Tongue (tissue), 3 donors: ENCODE measurements at places on chromosomes 11 and 22.

GRCh38 chr22:43399338-43399979 is 12.4 kb upstream of the MPPED1 start:
- DNase-seq, result no peak

GRCh38 chr11:64204464-64204989 is 2.0 kb upstream of the FERMT3 start:
- peak; percentile 97 for DNase-seq

DNA sequence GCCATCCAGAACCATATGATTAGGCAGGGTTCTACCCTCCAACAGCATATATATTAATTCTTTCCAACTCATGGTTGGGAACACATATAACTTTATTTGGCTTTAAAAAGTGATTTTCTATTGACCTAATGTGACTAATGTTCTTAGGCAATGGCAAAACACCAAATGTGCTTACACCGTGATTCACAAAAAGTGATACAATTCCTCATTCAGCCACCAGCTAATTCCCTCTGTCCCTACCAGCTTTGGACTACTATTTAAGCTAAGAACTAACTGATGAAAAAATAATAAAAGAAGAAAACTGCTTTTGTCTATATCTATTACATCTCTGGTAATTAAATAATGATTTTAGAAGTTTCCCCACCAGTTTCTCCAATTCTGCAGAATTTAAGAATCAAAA is 4.7 kb downstream of the CTSC start:
- no peak for DNase-seq

- DNase-seq, result no peak
These were observed 111.0 kb upstream of the APOA1 start for GRCh38 chr11:116948391-116948790.

GRCh38 chr11:72580642-72580950 is 93.6 kb downstream of the PDE2A start:
- DNase-seq, result no peak

DNA sequence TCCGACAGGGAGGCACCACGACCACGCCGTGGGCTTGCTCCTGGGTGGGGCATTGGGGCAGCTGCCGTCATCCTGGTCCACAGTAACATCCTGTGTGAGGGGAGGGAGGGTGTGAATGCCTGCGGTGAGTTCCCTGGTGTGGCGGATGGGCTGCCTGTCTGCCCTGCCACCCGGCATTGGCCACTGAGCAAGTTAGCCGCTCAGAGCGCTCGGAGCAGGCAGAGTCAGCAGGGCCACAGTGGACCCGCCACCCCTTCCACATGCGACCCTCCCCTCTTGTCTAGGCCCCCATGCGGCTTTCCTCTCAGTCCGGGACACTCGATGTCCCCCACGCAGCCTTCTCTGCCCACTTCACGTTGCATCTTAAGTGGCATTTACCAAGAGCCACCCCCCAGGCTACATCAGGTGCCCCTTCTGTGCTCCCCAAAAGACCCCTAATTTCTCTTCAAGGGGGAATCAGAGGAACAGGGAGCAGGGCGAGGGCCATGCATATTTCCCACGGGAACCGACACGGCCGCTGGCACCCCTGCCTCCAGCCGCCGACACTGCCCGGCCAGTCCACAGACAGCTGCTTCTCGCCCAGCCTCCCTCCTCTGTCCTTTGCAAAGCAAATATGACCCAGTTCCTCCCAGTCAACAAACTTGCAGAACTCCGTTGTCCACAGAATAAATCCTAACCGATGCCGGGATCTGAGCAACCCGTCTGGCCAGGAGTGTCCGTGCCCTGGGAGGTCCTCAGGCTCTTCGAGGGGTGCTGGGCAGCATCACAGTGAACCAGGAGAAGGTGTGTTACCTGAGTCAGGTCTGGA is 1482.1 kb downstream of the TBC1D22A start:
- no peak for DNase-seq

GRCh38 chr22:22044153-22044552 is 61.6 kb upstream of the TOP3B start:
- no peak for DNase-seq

- DNase-seq, result no peak
These were observed 23.9 kb downstream of the KDM4D start for GRCh38 chr11:94997437-94997836.

DNA sequence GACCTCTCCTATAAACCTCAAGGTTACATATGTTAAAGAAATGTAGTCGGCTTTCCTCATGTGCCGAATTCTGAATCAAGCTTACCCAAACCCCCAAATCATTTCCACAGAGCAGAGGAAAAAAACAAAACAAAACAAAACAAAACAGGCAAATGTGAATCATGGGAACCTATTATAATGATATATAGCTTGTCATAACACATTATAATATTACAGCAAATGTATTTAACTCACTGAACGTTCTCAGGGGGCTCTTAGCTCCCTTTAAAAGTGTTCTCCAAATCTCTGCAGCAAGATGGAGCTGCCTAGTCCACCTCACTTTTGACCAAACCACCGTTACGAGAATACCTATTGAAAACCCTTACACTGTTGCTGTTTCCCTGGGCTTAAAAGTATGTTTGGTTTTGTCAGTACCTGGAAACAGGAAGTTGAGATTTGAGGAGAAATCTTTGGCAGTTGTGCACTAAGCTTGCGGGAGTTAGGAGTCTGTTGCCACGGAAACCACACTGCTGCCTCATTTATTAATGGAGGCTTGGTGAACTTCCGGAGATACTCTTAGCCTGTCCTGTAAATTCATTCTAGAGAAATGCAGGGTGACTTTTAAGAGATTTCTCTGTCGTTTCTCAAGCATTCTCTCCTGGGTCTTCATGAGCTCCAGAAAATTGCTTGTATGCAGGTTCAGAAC is 167.0 kb upstream of the RASSF10 start:
- DNase-seq, result peak; percentile 83

DNA sequence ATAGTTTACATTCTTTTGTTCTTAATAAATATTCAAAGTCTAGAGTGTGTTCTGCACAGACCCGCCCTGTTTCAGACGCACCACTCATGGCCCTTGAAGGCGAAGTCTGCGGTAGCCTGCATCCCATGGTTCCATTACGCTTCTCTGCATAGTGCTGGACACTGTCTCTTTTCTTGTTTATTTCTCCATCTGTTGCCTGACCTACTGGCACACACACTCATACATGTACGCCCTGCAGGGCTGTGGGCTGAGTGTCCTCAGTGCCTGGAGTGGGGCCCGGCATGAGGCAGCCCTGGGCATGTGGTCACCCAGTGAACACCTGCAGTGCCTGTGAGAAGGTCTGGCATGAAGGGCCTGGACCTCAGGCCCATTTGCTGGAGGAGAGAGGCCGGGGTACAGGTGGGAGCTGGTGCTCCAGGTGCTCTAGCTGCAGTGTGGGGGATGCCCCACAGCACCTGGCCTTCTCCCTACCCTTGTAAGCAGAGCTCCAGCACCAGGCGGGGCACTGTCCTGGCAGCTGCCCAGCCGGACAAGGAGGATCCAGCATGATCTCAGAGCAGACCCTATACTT is 404.1 kb downstream of the TBC1D22A start:
- no peak for DNase-seq

GRCh38 chr22:19851291-19852176 is 3.1 kb downstream of the GNB1L start:
- DNase-seq, result no peak

- DNase-seq, result no peak
These were observed 165.0 kb downstream of the BRD1 start for GRCh38 chr22:49662681-49663080.

DNA sequence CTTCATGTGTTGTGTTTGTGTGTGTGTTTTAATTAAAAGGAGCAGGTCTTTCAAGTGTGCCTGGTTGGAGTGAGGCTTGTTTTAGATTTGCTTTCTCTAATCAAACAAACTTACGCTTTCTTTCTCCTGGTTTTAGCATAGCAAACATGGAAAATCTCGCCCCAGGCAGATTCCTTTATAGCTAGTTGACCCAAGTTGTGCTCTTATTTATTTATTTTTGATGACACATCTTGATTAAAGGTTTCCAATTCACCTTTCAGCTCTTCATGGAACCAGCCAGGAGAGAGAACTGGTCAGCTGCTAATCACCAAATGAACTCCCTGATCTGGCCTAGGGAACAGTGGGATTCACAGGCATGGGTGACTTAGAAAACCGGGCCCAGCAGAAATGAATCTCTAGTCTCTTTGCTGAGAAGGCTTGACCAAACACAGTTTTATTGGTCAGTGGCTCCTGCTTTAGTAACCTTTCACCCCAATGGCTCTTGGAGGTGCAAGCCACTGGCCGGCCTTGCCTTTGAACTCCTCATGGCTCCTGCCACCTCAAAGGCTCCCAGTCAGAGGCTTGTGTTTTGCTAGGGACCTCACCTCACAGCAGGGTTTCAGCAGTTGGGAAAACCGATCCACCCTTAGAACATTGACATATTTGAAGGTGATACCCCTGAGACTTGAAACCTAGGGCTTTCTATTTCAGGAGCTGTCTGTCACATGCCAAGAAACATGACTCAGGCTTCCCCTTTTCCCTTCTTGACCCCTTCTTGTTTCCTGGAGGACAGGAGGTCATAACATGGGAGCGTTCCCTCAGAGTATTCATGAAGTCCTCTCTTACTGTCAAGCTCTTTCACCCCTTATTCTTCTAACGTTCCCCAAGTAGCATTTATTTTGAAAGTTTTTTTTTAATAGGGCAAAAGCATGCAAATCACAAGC is 48.8 kb downstream of the EXT2 start:
- DNase-seq, result no peak

DNA sequence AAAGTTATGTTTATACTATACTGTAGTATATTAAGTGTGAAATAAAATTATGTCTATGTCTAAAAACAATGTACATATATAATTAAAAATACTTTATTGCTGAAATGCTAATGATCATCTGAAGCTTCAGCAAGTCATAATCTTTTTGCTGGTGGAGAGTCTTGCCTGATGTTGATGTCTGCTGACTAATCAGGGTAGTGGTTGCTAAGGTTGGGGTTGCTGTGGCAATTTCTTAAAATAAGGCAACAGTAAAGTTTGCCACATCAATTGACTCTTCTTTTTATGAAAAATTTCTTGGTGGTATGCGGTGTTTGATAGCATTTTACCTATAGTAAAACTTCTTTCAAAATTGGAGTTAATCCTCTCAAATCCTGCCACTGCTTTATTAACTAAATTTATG is 21.4 kb downstream of the INSC start:
- DNase-seq, result no peak

- no peak for DNase-seq
These were observed 32.3 kb upstream of the ME3 start for GRCh38 chr11:86704710-86705109.

DNA sequence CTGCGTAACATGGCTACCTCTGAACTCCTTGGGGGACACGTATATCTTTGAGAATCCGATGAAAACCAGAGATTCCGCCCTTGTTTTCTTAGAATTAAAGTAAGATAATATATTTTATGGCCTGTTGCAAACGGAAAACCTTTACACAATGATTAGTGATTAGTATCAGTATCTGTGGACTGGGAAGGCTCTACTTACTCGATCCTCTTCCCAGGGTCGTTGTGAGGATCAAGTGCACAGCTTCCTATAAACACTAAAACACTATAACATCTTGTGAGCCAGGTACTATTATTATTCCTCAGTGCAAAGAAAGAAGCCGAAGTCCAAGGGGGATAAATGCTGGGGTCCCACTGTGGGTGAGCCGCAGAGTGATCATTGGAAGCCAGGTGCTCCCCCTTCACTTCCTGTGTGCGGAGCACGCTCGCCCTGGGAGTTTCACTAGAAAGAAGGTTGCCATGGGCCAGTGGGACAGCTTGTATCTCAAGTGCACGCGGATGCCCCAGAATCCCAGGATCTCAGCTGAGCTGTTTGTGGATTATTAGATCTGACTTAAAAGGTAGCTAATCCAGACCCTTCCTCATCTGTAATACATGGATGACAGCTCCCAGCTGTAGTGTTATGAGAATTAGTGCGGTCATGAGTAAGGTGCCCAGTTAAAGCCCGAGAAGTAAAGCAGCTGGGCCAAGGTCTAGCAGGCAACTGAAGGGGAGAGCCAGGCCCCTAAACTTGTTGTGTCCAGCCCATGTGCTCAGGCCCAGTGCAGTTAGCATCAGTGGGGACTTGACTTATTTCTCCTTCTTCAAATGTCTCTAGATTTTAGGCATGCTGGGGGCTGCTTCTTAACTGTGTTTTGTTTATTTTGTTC is 839 bp downstream of the CBY1 start:
- DNase-seq, result peak; percentile 42

DNA sequence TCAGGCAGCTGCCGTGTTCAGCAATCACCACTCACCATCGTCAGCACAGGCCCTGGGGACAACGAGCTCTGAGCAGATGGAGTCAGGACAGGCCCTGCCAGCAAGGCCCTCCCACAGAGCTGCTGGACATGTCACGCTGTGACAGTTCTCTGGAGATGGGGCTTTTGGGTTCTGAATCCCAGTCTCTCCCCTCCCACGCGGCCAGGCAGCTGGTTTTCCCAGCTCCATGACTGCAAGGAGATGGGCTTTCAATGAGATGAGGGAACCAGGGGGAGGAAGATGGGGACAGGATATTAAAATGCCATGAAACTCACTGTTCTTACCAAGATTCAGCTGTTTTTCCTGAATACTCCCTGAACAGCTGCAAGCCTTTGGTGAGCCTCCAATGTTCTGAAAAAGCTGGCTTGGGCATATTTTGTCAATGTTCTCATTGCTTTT is 305.9 kb downstream of the BRD1 start:
- DNase-seq, result peak; percentile 84

DNA sequence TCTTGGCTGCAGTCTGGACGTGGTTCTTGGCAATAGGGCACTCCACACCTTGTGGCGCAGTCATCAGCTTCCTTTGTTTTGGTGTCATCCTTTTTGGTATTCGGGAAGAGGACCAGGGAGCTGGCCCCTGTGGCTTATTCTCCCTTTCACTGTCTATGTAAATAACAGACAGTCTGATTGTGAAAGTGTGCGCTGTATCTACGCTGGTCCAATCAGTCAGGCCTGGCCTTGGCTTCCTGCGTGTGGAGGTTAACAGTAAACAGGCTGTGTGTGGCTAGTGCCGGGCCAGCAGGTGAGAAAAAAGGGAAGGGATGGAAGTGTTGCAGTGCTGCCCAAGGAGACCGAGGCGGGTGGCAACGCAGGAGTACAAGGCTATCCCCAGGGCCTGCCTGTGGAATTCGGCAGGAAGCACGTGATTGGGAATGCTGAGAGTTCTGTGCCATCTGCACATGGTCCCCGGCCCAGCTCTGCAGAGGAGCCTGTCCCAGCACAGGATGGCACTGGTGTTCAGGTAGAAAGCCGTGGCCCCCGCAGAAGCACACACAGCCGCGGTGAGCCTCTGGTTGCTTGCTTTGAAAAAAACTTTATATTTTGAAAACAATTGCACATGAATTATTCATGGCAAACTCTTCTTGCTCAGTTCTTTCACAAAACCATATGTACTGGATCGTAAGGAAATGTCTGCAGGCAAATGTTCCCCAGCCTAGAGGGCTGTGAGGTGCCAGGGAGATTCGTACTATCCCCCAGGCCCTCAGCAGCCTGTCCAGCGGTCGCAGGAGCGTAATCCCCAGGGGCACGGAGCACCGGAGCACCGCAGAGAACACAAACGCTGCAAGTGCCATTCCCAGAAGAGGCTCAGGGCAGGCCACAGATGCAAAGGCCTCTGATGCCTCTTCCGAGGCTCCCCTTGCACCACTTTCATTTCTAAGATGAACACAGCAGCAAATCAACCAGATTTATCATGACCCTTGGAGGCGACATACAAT is 174.5 kb downstream of the EFCAB6 start:
- DNase-seq, result no peak
